ENCODE measurements at places on chromosomes 13 and 19.

GRCh38 chr19:1110809-1111640, 7.2 kb downstream of the GPX4 start:
- no peak for DNase-seq

DNA sequence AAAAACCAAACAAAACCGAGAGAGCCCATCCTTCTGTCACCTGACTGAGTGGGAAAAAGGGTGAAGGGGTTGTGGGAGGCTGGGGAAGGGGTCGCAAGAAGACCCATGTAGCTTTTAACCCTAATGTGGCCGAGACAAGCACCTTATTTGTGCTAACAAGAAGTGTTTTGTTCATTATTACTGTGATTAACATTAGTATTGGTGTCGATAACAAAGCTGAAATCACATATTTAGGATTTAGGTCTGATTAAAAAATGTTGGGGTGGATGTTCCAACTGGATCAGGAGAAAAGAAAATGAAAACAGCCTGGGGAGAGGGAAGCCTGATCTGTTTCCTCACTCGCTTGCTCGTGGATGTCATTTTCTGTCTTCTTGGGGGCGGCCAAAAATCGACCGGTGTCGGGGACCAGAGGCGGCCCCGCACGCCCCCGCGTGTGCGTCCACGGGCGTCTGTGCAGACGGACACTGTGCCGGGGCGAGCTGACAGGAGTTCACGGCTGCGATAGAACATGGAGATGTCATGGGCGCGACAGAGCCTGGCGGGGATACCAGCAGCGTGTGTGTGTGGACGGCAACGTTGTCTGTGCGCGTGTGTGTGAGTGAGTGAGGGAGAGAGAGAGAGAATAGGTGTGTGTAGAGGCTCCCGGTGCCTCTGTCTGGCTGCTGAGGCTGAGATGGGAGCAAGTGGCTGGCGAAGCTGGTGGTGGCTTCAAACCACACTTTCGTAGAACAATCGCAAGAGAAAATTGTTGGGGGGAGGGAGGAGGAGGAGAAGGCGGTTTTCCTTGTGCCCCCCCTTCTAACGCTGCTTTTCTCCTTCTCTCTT, 29.1 kb downstream of the NFIX start:
- DNase-seq = no peak

- DNase-seq = no peak
Observed at GRCh38 chr19:12954612-12954962, 2.4 kb downstream of the GADD45GIP1 start.

- no peak for DNase-seq
Observed at GRCh38 chr13:112905990-112906641, 62.9 kb upstream of the MCF2L start.

DNA sequence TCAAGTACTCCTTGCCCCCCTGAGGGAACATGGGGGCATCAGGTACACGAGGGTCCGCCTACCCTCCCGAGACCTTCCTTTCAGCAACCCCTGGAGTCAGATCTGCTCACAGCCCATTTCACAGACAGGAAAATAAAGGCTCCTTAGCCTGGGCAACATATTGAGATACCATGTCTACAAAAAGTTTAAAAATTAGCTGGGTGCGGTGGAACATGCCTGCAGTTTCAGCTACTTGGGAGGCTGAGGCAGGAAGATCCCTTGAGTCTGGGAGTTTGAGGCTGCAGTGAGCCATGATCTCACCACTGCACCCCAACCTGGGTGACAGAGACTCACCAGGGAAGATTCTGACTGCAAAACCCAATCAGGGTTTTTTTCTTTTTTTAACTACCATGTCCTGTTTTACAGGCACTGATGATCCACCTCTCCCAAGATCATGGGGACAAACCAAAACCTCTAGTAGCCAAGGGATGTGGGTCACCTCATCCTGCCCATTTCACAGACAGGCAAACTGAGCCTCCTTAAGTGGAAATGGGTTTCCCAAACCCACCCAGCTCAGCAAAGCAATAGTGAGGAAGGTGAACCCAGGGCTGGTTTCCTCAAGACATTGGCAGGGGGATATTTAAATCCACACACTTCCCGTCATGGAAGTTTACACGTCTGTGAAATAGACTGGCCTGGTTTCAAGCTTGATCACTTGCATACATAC, 6.4 kb upstream of the CDKN2D start:
- no peak for DNase-seq

- no peak for DNase-seq
Observed at GRCh38 chr13:99911069-99911964, 60.2 kb downstream of the ZIC5 start.

DNA sequence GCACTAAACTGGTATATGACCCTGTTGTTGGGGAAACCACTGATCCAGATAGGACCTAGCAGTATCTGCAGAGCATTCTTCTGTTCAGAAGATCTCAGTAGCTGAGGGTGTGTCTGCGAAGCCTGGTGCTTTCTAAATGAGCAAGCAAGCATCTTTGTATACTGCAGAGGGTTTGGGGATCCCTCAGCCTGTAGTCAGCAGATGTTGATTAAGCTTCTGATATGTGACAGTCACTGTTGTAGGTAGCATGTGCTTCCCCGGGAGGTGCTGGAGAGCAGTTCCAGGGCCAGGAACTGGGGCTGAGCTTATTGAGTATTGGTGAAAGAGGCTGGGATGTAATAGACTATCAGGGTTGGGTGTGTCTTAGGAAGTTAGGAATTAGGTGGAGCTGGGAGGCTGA, 1.5 kb downstream of the SCAF1 start:
- no peak for DNase-seq

DNA sequence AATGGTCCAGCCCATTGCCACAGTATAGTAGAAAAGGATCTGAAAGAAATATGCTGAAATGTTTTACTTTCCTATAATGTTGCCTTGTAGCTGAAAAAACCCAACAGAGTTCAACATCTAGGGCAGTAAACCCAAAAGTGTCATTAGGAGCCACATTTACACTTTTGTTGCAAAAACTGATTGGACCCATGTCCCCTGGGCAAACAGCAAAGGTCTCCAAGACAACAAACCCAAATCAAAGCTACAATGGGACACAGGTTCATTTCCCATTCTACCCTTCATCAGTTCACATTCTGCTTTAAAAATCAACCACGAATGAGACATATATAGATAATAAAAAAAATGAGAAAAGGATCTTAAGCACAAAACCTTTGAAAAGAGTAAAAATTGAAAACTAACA, 744.8 kb downstream of the PCDH17 start:
- DNase-seq = no peak

DNA sequence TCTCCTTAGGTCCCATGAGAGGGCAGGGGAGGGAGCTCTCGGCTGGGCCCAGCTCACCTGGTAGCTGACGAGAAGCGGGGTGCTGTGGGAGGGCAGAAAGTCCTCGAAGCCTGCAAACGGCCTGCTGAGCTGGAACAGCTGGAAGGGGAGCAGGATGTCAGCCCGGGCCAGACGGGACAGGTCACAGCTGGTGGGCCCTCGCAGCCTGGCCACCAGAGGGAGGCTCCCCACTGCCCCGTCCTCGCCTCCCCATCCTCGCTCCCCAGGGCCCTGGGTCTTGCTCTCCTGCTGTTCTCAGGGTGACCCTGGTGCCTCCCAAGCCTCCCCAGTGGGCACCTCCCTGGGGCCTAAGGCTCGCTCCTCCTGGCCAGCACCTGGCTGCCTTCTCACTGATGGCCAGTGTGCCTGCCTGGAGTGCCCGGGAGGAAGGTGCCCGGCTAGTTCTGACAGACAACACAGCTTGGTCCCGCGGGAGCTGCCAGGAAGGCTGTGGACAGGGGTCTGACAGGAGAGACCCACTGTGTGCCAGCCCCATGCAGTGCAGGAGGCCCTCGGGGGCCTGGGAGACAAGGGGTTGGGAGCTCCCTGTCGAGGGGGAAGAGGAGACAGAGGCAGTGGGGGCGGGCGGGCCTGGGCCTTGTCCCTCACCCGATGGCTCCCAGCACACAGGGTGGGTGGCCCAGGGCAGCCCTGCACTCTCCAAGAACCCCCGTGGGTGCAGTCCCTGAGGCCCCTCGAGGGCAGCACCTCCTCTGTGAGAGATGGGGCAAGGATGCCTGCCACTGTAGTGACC, 20.3 kb downstream of the GPX4 start:
- no peak for DNase-seq

DNA sequence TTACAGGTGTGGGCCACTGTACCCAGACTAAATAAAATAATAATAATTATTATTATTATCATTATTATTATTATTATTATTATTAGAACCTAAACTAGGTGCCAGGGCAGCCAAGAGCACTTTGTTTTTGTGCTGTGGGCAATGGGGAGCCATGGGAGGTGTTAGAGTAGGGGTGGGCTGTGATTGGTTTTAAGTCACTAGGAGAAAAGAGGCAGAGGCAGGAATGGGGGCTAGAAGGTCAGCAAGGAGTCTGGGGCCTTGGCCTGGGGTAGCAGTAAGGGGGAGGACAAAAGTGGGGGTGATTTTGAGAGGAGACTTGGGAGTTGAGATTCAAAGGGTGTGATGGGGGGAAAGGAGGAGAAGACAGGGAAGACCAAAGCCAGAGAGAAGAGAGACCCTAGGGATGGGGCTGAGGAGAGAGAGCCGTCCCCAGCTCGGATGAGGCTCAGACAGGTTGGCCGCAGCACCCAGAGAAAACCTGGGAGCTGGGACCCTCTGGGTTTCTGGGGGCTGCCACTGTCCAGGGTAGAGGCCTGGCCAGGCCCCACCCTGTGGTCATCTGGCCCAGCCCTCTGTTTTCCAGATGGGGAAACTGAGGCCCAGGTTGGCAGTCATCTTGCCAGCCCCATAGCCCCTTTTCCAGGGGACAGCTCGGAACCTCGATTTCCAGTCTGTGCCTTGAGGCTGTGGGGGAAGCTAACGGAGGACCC, 17.8 kb upstream of the BTBD2 start:
- DNase-seq = no peak

GRCh38 chr19:1154731-1155351, 19.2 kb downstream of the SBNO2 start:
- DNase-seq = no peak

- DNase-seq = peak; percentile 45
Observed at GRCh38 chr13:23754506-23754905, 134.7 kb downstream of the MIPEP start.

GRCh38 chr13:67064920-67065319, 165.2 kb downstream of the PCDH9 start:
- DNase-seq = no peak

DNA sequence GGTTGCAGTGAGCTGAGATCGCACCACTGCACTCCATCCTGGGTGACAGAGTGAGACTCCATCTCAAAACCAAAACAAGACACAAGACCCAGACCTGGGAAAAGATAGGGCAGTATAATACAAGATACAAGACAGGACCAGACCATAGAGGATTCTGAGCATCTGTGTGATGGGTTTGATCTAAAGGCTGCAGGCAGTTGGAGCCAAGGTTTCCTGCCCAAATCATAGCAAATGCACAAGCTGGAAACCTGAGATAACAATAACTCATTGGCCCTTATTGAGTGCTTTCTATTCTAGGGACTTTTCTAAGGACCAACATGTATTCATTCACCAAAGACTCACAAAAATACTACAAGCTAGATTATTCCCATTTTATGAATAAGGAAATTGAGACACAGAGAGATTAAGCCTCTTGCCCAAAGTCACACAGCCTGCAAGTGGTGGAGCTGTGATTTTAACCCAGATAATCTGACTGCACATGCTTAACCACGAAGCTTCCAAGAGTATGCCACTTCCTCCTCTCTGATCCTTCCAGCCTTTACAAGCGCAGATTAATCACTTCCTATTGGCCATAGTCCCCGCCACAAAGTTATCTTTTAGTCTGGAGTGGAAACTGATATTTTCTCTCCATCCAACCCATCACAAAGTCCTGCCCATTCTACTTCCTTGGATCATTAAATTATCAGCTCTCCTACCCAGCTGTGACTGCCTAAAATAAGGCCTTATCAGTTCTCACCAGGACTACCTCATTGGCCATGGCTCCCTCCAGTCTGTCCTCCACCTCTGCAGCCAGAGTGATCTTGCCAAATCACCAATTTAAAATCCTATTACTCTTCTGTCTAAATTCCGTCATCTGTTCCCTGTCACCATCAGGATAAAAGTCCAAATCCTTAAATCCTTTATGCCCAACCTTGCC, 147.2 kb downstream of the FLT1 start:
- DNase-seq = no peak

DNA sequence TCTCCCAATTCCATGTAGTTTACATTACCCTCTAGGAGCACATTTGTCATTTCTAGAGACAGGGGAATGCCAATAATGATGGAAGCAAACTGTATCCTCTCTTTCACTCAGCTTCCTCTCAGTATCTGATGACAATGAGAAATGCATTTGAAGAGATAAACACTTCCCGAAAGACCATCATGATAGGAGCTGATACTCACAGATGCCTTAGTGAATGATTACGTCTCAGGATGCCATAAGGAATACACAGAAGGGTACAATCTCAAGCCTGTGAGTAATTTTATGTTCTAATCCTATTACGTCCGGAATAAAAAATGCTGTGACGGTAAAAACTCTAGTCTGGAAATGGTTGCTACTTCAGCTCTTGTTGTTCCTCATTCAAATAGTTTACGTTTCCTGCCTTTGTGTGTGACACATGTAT, 663.8 kb upstream of the MIR17HG start:
- DNase-seq = no peak

- no peak for DNase-seq
Observed at GRCh38 chr13:37868691-37869505, 674 bp downstream of the TRPC4 start.

GRCh38 chr13:46554951-46555350, 2.0 kb downstream of the LRCH1 start:
- DNase-seq = no peak
